ENCODE measurements at places on chromosomes 12 and 14. TPM values are rescaled to one million over a fixed set of nuclear protein-coding genes. Genes with fewer than 3 reads are reported as not detected.

IL31 gene
- total RNA-seq: not detected

FITM1 gene
- 0.31 TPM for total RNA-seq

NPFF gene
- total RNA-seq: not detected

DNA sequence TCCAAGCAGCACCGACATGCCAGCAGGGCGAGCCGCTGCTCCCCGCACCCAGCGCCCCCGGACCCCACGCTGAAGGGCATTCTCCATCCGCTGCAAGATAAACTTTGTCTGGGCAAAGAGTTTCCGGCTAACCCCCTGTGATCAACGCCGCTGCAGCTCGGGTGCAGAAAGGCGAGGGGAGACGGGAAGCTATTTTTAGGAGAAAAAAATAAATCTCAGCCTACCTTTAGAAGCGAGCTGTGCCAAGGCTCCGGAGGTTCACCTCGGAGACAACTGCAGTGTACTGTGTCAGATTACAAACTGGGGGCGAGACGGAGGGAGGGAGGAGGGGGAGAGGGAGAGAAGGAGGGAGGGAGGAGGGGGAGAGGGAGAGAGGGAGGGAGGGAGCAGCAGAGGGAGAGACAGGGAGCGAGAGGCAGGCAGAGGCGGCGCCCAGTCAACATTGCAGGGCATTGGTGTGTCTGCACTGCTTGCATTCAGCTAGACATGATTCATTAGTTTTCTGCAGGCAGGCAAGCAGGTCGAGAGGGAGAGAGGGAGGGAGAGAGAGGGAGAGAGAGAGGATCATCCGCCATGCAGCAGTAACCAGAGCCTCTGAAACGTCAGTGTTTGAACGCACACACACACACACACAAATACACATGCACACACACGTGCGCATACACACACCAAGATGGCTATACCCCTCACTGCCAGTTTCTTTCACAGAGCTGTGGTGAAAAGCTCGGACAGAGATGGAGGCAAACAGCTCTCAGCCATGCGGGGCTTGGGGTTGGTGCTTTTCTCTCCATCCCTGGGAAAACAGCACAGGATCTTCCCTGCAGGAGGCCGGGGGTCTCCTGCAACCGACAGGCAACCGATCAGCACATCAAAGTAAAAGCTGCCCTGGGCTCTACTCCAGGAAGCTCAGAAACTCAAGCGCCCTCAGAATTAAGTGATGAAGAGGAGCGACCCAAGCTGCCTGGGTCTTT lies at the start of gene RIMBP2:
Gene RIMBP2, minus strand, starts transcription at position 302 of the 971 bp plus-strand sequence. CDS start 237,286 bp downstream, outside the sequence.
- no peaks in the 10 kb centered on the region for H3K4me1 ChIP-seq
- H3K4me3 ChIP-seq: peak within 1 kb of the TSS; percentile 73
- H3K36me3 ChIP-seq: no peaks in the 10 kb centered on the region
- DNase-seq: peak; percentile 83
- peaks cover 42% of the 10 kb centered on the region for H3K27me3 ChIP-seq

DNA sequence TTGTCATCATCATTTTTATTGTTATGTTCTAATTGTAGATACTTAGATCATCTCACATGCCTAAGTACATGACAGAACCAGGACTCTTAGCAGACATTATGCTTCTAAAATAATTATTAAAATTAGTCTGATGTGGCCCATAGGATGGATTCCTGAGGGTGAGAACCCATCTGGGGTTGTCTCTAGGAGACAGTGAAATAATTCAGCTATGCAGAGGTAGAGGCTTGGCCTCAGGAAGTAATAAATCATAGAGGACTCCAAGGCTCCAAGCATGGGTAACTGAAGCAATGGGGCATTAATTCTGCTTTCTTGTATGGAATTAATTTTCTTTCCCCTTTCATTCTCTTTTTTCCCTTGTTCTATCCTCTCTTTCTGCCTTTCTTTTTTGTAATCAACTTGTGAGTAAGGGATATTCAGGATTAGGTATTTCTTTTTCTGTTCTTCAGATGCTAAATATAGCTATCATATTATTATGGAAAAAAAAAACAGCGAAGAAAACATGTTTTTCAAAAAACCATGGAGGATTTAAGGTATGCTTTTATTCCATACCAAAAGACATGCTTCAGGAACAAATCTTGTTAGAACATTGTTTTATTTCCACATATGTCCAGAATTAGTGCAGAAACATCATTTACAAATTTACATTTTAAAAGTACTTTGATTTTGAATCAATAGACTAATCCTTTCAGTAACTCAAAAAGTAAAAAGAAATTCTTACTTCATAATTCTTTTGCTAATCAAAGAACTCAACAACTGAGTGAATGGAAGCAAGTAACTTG lies 263.2 kb downstream of the TRHDE start:
- H3K36me3 ChIP-seq: no peaks in the 10 kb centered on the region
- no peak overlapping the region for H3K4me3 ChIP-seq
- H3K4me1 ChIP-seq: no peaks in the 10 kb centered on the region
- no peaks in the 10 kb centered on the region for H3K27me3 ChIP-seq
- DNase-seq: no peak
- H3K27ac ChIP-seq: no peak overlapping the region

DNA sequence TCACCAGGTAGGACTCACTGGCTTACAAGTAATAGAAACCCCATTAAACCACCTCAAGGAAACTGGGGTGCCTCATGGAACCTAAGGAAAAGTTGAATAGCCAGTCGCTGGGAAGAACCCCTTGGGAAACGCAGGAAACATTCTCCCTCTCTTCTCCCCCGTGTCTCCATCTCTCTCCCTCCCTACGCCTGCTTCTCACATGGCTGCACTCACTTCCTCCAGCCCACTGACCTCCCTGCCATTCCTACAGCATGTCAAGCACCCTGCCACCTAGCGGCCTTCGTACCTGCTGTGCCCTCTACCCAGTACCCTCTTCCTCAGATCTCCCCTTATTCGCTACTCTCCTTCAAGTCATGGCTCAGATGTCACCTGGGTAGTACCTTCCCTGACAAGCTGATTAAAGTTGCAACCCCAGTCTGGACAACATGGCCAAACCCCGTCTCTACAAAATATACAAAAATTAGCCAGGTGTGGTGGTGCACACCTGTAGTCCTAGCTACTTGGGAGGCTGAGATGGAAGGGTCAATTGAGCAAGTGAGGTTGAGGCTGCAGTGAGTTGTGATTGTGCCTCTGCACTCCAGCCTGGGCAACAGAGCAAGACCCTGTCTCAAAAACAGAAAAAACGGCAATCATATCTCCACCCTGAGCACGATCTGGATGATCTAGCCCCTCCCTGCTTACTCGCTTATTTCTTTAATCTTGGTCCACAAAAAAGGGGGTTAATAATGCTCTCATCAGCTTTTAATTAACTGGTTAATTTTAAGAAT lies 6.4 kb upstream of the DTX1 start:
- peak; percentile 86 for DNase-seq
- no peaks in the 10 kb centered on the region for H3K36me3 ChIP-seq
- no peak overlapping the region for H3K4me3 ChIP-seq
- H3K27me3 ChIP-seq: peaks cover 8% of the 10 kb centered on the region

GRCh38 chr14:69684461-69685217 lies 73.2 kb downstream of the SUSD6 start:
- H3K27me3 ChIP-seq: no peaks in the 10 kb centered on the region
- H3K4me1 ChIP-seq: 0 out of 2 replicates have a peak, but pooled peaks cover 2% of the 10 kb centered on the region
- H3K27ac ChIP-seq: no peak overlapping the region
- no peaks in the 10 kb centered on the region for H3K36me3 ChIP-seq

DNA sequence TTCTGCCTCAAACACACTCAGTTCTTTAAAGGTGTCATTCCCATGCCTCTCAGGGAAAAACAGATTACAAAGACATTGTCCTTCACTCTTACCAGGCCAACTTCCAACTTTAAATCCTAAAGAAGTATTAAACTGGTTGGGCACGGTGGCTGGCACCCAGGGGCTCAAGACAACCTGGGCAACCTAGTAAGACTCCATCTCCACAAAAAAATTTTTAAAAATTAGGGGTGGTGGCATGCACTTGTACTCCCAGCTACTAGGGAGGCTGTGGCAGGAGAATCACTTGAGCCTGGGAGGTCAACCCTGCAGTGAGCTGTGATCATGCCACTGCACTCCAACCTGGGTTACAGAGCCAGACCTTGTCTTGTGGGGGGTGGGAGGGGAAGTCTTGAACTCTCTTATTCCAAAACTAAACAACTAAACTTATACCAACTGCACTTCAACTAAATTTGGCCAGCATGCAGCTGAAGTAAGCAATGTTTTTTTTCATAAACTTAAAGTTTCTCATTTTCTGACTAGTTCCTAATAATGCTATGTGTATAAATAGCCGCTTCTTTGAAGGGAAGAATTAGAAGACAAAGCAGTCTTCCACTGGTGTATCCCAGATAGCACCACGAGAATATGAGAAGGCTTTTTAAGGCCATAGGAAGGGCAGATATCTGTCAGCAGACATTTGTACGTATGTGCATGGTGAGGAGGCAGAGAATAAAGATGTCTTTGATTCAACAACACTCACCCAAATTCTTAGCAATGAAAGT lies 2.4 kb downstream of the SLC11A2 start:
- no peak overlapping the region for H3K27ac ChIP-seq
- no peaks in the 10 kb centered on the region for H3K27me3 ChIP-seq
- peak overlapping the region; percentile 92 for H3K4me3 ChIP-seq
- no peak for DNase-seq
- H3K36me3 ChIP-seq: no peaks in the 10 kb centered on the region
- H3K4me1 ChIP-seq: peaks cover 3% of the 10 kb centered on the region

GRCh38 chr12:57097554-57097835 lies 8.6 kb downstream of the NAB2 start:
- no peaks in the 10 kb centered on the region for H3K4me1 ChIP-seq
- no peak overlapping the region for H3K27ac ChIP-seq
- no peak overlapping the region for H3K4me3 ChIP-seq
- peaks cover 10% of the 10 kb centered on the region for H3K36me3 ChIP-seq
- DNase-seq: no peak
- no peaks in the 10 kb centered on the region for H3K27me3 ChIP-seq

DNA sequence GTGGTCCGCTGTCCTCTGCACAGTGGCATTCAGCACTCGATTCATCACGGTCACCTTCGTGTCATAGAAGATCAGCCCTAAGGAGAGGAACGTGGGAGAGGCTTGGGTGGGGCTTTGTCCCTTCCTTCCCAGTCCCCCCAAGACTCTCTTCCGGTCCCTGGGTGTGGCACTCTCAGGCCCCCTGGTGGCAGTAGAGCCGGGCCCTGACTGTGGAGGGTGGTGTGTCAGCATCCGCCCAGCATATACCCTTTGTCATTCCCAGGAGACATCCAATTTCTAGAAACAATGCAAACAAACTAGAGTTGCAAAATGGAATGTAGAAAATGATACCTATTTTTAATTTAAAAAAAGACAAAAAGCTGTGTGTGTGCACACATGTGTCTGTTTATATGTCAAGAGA lies 45.0 kb downstream of the TRAFD1 start:
- no peaks in the 10 kb centered on the region for H3K27me3 ChIP-seq
- no peak overlapping the region for H3K4me3 ChIP-seq
- H3K36me3 ChIP-seq: peaks cover 19% of the 10 kb centered on the region
- H3K4me1 ChIP-seq: no peaks in the 10 kb centered on the region
- no peak overlapping the region for H3K27ac ChIP-seq

DNA sequence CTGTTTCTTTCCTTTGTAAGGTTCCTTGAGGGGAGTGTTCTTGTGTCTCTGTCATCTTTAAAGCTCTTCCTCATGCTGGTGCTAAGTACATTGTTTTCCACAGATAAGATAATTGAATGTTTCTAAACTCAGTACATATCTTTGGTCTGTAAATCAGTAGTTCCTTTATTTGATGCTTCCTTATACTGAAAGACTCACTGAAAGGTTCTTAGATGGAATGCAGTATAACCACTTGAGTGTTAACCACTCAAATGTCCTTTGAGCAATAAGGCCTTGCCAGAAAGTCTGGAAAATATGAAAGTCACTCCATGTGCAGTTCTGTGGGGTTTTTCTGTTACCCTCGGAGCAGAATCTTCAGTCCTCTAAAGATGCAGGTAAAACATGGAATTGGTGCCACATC lies 23.0 kb upstream of the RNU6-8 start:
- no peak overlapping the region for H3K4me3 ChIP-seq
- no peaks in the 10 kb centered on the region for H3K4me1 ChIP-seq
- H3K36me3 ChIP-seq: no peaks in the 10 kb centered on the region
- no peak for DNase-seq
- H3K27me3 ChIP-seq: no peaks in the 10 kb centered on the region

GRCh38 chr14:80606347-80606772 lies 335.2 kb downstream of the CEP128 start:
- no peaks in the 10 kb centered on the region for H3K4me1 ChIP-seq
- no peaks in the 10 kb centered on the region for H3K27me3 ChIP-seq
- no peaks in the 10 kb centered on the region for H3K36me3 ChIP-seq
- no peak overlapping the region for H3K27ac ChIP-seq
- H3K4me3 ChIP-seq: no peak overlapping the region

- DNase-seq: no peak
- H3K27ac ChIP-seq: no peak overlapping the region
- H3K27me3 ChIP-seq: no peaks in the 10 kb centered on the region
- no peaks in the 10 kb centered on the region for H3K4me1 ChIP-seq
Measured at GRCh38 chr12:41819948-41820347, 324.7 kb downstream of the GXYLT1 start.

DNA sequence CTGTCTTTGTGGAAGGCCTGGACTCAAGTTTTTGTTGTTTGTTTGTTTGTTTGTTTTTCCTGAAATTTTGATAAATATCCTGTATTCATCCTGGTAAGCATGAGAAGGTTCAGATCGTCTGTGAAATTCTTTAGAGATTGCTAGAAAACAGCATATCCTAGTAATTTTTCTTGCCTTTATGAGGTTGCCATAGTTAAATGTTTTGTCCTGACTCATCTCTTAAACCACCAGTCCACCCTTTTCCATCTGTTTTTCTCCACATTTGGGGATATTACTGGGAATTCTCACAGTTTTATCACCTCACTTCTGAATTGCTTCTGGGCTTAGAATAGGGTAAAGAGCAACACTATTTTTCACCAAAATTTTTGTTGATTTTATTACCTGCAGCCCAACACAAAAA lies 248.3 kb downstream of the FBXL14 start:
- no peak for DNase-seq
- H3K36me3 ChIP-seq: no peaks in the 10 kb centered on the region
- H3K4me3 ChIP-seq: no peak overlapping the region
- no peak overlapping the region for H3K27ac ChIP-seq

GRCh38 chr12:108664338-108665258 lies 30.9 kb upstream of the SELPLG start:
- peaks cover 7% of the 10 kb centered on the region for H3K36me3 ChIP-seq
- H3K27ac ChIP-seq: no peak overlapping the region
- H3K4me1 ChIP-seq: peaks cover 5% of the 10 kb centered on the region
- peak; percentile 88 for DNase-seq
- H3K4me3 ChIP-seq: no peak overlapping the region

DNA sequence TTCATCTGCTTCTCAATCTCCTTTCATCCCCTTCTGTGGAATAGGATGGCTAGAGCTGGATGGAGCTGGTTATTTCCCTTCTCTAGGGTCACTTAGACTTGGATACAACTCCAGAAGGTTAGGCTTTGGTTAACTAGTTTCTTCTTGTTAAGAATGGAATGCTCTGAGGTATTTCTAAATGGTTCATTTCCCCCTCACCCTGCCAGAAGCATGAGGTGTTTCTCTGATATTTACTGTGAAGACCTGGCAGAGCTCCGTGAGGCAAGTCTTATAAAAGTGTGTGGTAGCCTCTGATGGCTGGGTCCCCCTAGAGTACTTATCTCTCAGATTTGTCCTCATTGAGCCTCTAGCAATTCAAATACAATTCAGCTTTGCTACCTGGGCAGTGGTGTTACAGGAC lies 207.9 kb downstream of the SLC16A7 start:
- peaks cover 2% of the 10 kb centered on the region for H3K4me1 ChIP-seq
- no peaks in the 10 kb centered on the region for H3K36me3 ChIP-seq
- H3K27me3 ChIP-seq: no peaks in the 10 kb centered on the region
- H3K27ac ChIP-seq: no peak overlapping the region
